ENCODE measurements at places on chromosomes 5 and 9.

GRCh38 chr5:74131250-74131649 is 505.3 kb downstream of the ARHGEF28 start:
- DNase-seq = no peak

DNA sequence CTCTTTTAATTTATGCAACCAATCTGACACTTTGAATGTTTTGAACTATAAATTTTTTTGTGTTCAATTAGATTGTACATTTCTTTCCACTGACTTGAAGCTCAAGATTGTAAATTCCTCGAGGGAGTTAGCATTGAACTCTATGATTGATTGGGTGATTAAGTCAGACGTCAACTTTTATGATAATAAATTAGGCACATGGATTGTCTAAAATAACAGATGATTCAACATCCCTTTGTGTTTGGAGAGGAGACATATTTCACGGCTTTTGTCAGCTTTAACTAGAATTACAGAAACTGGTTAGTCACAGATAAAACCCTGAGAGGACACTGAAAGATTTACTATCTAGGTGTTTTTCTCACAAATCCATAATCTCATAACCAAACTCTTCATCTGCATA is 32.7 kb upstream of the TXNDC8 start:
- DNase-seq = no peak

GRCh38 chr5:152256580-152256979 is 148.5 kb downstream of the NMUR2 start:
- no peak for DNase-seq

GRCh38 chr5:128920345-128921215 is 44.7 kb upstream of the SLC27A6 start:
- DNase-seq = no peak

DNA sequence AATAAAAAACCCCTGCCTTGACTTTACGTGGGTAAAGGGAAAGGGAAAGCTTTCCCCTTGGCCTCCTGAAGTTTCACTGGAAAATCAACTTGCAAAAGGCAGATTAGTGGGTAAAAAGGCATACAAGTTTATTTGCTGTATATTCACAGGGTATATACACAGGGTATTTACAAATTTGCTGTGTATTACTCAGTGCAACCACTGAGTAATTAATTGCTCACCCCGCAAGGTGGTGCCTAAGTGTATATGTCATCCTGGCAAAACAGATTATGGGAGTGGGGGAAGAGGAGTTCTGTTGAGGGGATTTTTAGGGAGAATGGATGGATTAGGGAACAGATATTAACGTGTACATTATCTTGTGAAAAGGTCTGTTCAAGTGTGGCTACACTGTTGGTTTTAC is 7.1 kb upstream of the RARS1 start:
- no peak for DNase-seq
